ENCODE measurements at places on chromosomes 7 and 10. TPM values are rescaled to one million over a fixed set of nuclear protein-coding genes. Genes with fewer than 3 reads are reported as not detected.

DNA sequence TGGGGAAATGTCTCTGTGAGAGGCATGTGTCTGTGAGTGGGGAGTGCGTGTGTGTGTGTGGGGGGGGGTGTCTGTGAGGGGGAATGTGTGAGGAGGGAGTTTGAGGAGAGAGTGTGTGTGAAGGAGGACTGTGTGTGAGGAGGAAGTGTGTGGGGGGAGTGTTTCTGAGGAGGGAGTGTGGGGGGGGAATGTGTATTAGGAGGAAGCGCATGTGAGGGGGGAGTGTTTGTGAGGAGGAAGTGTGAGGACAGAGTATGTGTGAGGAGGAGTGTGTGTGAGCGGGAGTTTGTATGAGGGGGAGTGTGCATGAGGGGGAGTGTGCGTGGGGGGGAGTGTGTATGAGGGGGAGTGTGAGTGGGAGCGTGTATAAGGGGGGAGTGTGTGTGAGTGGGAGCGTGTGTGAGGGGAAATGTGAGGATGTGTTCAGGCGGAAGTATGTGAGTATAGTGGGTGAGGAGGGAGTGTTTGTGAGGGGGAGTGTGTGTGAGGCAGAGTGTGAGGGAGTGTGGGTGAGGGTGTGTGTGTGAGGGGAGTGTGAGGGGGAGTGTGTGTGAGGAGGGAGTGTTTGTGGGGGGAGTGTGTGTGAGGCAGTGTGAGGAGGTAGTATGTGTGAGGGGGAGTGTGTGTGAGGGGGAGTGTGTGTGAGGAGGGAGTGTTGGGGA lies 21.8 kb upstream of the PTPRN2 start:
- no peaks in the 10 kb centered on the region for H3K4me1 ChIP-seq
- H3K36me3 ChIP-seq: no peaks in the 10 kb centered on the region
- H3K27ac ChIP-seq: no peak overlapping the region
- no peak overlapping the region for H3K4me3 ChIP-seq
- H3K27me3 ChIP-seq: no peaks in the 10 kb centered on the region

Gene TEX47
- not detected for total RNA-seq

- no peaks in the 10 kb centered on the region for H3K27me3 ChIP-seq
- no peak overlapping the region for H3K4me3 ChIP-seq
- peak; percentile 12 for DNase-seq
- no peaks in the 10 kb centered on the region for H3K4me1 ChIP-seq
- no peak overlapping the region for H3K27ac ChIP-seq
These were observed 120.0 kb upstream of the TCERG1L start for GRCh38 chr10:131431533-131431932.

GRCh38 chr7:106619213-106619612 lies 41.7 kb downstream of the CCDC71L start:
- H3K4me3 ChIP-seq: no peak overlapping the region
- no peak overlapping the region for H3K27ac ChIP-seq
- no peaks in the 10 kb centered on the region for H3K4me1 ChIP-seq
- DNase-seq: no peak
- no peaks in the 10 kb centered on the region for H3K27me3 ChIP-seq

- no peak overlapping the region for H3K4me3 ChIP-seq
- H3K36me3 ChIP-seq: no peaks in the 10 kb centered on the region
- peak overlapping the region; percentile 35 for H3K27ac ChIP-seq
- no peaks in the 10 kb centered on the region for H3K27me3 ChIP-seq
These were observed 167.4 kb upstream of the AHR start for GRCh38 chr7:17131060-17131345.

Gene C10orf67
- total RNA-seq: 0.13 TPM

Data from thyroid gland (tissue), 4 donors.